ENCODE measurements at places on chromosomes 6 and 20.

DNA sequence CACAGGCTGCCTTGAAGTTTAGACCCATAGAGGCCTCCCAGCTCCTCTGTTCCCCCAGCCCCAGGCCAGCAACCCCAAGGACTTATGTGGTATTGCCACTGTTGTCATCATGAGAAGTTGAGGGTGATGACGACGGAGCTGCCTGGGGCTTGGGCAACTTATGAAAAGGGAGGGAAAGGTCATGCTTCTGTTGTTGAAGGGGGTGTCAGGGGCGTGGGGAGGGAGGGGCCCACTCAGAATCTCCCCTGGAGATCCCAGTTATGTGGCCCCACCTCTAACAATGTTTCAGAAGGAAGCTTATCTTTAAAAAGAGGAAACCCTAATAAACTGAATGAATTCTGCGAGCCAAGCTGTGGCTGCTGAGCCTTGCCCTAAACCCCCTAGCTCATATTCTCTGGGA, 4.2 kb downstream of the ADTRP start:
- no peak for DNase-seq

DNA sequence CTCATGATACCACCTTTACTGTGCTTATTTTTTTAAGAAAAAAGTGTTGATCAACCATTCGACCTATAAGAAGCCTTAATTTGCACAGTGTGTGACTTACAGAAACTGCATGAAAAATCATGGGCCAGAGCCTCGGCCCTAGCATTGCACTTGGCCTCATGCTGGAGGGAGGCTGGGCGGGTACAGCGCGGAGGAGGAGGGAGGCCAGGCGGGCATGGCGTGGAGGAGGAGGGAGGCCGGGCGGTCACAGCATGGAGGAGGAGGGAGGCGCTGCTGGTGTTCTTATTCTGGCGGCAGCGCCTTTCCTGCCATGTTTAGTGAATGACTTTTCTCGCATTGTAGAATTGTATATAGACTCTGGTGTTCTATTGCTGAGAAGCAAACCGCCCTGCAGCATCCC, 15.6 kb upstream of the SLC22A1 start:
- DNase-seq = no peak

DNA sequence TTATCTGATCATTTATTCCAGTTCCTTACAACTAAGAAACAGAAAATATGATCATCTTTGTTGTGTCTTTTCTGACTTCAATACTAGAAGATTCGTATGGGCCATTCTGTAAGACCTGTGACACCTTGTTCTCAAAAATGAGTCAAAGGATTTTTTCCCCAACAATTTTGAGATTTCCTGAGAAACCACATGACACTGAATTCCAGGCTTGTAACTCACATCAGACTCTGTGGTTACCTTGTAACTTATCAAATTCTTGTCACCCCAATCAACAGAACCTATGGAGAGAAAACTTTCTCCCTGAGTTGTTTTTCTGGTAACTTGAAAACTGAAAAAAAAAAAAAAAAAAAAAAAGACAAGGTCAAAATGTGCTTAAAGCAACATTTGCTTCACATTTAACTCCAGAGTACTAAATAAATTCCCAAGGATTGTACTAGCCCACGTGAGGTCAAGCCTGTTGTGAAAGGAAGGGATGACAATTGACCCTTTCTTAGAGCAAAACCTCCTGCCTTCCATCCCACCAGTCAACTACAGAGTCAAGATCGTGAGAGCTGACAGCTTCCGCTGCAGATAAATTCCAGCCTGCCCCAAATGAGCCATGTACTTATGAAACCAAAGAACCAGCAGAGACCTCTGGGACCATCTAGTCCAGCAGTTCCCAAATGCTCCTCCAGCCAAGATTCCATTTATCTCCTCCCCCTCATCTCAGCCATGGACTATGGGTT, 140.3 kb downstream of the TBX18 start:
- DNase-seq = no peak

DNA sequence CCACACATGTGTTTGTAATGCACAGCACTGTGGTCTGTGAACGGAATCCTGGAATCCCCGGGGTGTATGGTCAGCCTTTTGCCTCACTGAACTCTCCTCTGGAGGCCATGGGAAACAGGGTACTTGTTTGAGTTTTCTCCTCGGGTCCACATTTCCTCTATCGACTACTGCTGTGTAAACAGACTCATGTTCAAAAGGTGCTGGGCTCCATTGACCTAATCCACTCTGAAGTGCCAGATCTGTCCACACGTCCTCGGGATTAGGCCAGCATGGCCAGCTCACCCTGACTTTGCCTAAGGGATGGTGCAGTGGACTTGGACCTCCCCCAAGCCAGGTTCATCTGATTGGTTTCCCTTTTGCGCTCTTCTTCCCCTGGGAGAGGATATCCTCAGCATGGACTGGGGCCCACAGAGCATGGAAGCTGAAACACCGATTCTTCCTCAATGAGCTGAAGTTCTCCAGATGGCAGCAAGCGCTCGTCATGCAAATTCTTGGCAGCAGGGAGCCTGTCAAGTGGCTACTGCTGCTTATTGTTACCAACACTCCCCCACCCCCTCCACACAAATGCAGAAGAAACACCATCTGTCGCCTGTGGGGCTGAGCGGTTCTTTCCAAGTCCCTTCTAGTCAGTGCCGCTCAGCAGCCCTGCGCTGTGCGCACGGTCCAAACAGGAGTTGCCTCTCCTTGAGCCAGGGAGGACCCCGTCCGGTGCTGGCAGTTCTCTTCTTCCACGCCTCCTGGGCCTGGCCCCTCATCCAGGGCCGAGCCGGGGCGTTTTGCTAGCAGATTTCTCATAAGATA, 292.6 kb upstream of the MARCKS start:
- DNase-seq = peak; percentile 90

GRCh38 chr6:112017169-112017568, 36.7 kb upstream of the CCN6 start:
- DNase-seq = no peak

- DNase-seq = no peak
Measured at GRCh38 chr20:44730441-44730840, 15.2 kb upstream of the KCNK15 start.

DNA sequence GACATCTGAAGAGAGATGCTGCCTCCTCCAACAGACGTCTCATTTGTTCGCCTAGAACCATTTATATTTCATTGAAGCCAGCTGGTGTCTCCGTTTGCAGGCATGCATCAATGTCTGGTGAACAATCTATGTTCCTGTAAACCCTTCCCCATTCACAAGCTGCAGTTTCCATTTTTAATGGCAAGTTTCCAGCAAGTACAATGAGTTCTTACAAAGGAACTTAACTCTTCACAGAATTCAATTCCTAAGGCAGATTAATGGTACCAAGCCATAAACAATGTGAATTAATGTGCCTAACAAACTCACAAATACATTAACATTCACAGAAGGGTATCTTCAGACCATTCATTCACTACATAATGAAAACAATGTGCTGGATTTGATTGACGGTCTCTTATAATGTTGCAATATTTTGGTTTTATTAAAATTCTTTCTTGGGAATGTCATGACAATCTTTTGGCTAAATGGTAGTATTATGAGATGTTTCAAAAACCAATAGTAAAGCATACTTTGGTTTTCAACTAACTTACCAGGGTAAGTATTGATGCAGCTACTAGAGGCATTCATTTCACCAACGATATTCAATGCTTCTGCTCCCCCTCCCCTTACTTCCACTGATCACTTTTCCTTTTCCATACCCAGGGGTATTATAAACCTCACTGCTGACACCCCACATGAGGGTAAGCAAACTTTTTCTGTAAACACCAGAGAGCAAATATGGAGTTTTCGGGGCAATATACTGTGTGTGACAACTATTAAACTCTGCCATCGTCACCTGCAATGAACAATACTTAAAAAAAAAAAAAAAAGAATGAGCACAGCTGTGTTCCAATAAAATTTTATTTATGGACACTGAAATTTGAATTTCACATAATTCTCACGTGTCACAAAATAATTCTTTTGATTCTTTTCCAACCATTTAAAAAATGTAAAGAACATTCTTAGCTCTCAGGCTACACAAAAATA, 4.2 kb downstream of the AKIRIN2 start:
- no peak for DNase-seq

- no peak for DNase-seq
Measured at GRCh38 chr20:53595018-53595378, 1.4 kb upstream of the ZNF217 start.

DNA sequence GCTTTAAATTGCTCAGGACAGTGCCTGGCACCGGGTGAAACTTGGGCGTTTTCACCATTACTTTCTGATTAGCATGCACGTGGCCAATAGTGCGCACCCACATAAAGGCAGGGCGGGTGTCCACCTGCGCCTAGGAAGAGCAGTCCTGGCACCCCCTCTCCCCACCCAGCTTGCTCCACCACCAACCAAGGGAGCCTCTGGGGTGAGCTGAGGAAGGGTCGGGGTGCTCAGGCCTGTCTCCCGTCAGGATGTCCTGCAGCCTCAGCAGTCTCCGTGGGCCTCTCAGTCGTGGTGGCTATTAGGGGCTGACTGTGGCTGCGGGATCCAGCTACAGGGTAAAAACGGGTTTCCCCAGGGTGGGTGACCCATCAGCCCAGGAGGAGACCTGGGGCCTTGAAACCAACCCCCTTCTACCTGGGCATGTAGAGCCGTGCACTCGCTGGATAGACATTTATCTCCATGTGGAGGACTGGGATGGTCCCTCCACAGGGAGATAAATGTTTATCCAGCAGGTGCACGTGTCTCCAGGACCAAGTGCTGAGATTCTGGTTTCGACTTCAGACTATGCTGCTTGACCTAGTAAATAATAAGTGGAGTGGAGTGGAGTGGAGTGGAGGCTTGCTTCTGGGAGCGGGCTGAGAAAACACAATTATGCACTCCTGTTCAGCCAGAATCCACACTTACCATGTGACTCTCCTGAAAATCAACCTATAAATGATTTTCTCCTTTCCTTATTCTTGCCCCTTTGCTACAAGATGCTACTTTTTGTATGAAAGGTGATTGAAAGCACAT, 91.1 kb downstream of the ZDHHC14 start:
- DNase-seq = no peak

DNA sequence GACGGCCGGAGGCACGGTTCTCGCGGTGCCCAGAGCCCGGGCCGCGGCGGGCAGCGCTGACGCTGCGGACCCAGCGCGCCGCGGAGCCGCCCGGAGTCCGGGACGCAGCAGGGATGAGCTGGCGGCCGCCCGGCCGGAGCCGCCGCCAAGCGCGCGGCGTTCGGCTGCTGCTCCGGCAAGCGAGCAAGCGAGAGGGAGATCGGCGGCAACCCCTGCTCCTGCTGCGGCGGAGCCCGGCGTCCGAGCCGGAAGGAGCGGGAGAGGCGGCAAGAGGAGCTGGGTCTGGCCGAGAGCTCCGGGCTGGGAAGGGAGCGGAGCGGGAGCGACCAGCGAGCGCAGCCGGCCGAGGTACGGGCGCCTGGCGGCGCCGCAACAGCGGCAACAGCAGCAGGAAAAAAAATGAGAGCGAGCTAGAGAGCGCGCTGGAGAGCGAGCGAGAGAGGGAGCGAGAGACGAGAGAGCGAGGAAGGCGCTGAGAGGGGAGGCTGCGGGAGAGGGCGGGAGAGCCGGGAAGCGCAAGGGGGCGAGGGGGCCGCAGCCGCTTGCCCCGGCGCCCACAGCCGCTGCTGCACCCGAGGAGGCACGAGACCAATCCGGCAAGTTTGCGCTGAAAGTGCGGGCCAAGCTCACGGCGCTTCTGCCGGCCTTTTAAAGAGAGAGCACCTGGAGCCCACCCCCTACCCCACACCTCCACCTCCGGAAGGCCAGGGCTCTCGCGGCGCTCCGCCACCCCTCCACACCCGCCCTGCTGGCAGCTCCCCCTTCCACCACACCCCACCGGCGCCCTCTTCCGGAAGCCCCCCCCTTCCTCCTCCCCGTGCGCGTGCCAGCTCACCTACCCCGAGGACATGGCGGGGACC, 496 bp downstream of the GRM4 start:
- DNase-seq = peak; percentile 46

GRCh38 chr6:118468682-118469465, 79.2 kb upstream of the PLN start:
- no peak for DNase-seq

- no peak for DNase-seq
Measured at GRCh38 chr6:37763413-37763812, 56.1 kb upstream of the ZFAND3 start.

- DNase-seq = no peak
Measured at GRCh38 chr6:152984513-152984872, 1.7 kb upstream of the FBXO5 start.

DNA sequence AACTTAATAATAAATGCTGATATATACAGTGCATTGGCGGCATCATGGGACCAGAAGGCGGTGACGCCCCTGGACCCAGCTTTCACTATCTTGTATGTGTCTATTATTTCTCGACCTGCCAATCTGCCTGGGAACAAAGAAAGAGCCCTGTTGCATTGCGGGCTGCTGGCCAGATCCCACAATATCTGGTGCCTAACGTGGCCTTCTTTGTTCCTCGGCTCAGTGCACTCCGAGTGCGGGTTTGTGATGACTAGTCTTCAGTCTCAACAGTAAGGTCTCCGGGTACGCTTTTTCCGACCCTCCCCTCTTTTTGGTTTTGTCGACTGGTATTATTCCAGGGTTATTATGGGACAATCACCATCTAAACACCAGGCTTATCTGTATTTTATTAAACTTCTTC, 291.5 kb downstream of the TBC1D32 start:
- no peak for DNase-seq

- DNase-seq = no peak
Measured at GRCh38 chr6:169168706-169169105, 84.9 kb downstream of the THBS2 start.

GRCh38 chr20:21105429-21106170, 558 bp downstream of the LINC00237 start:
- no peak for DNase-seq

GRCh38 chr6:93196406-93196970, 222.9 kb downstream of the EPHA7 start:
- no peak for DNase-seq

All from NCI-H1436 (cell line).